ENCODE measurements at places on chromosomes 2 and 18. TPM values are rescaled to one million over a fixed set of nuclear protein-coding genes. Genes with fewer than 3 reads are reported as not detected.

The STON1 gene
- 9.5 TPM for total RNA-seq

The SNTG2 gene
- 0.66 TPM for total RNA-seq

The TGFA gene
- 0.21 TPM for total RNA-seq

The IL1F10 gene
- total RNA-seq = not detected

The EFEMP1 gene
- total RNA-seq = 1.9 TPM

The SLC23A3 gene
- total RNA-seq = 0.09 TPM

The GPC1 gene
- total RNA-seq = 75.1 TPM

The REG3A gene
- 0.30 TPM for total RNA-seq

The SRD5A2 gene
- total RNA-seq = 0.06 TPM

The FABP1 gene
- total RNA-seq = not detected

The KCNF1 gene
- total RNA-seq = 1.3 TPM

The MAP3K2 gene
- 23.9 TPM for total RNA-seq

The RAB17 gene
- total RNA-seq = 4.7 TPM

The TTN gene
- total RNA-seq = 1,214 TPM

The ZNF519 gene
- total RNA-seq = 12.0 TPM

The ICOS gene
- total RNA-seq = not detected

The KLHL41 gene
- 56.3 TPM for total RNA-seq

The SCN2A gene
- 0.95 TPM for total RNA-seq

The ASPRV1 gene
- total RNA-seq = 3.8 TPM

The CAPN14 gene
- total RNA-seq = 0.21 TPM

Data from cardiac muscle cell (in vitro differentiated cells and primary cell).